Stimulated activated CD4-positive, alpha-beta T cell treated with anti-CD3 and anti-CD28 coated beads, TNF-alpha, amount 100 ng/mL, for 1 hour (primary cell): ENCODE measurements at places on chromosomes 4 and X.

DNA sequence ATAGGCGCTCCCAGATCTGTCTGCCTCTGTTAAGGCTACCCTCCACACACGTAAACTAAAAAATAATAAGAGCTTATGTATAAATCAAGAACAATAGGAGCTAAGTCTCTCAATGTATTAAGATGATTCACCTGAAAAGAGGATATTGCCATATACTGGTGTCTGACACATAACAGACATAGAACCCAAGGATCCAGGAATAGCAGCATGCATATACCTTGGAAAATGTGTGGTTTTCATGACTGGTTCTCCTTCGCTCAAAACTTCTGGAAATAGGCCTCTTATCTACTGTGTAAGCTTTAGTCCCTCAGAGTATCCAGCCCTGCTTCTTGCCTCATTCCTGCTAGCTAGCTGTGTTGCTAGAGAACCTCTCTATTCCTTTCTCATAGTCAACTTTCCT is 203.7 kb upstream of the SLITRK2 start:
- no peak for DNase-seq

- no peak for DNase-seq
Observed at GRCh38 chr4:141548791-141549190, 87.6 kb upstream of the IL15 start.

GRCh38 chr4:76087007-76087769 is 12.7 kb downstream of the ART3 start:
- DNase-seq: no peak

- no peak for DNase-seq
Observed at GRCh38 chrX:9055354-9055753, 21.4 kb upstream of the FAM9B start.

DNA sequence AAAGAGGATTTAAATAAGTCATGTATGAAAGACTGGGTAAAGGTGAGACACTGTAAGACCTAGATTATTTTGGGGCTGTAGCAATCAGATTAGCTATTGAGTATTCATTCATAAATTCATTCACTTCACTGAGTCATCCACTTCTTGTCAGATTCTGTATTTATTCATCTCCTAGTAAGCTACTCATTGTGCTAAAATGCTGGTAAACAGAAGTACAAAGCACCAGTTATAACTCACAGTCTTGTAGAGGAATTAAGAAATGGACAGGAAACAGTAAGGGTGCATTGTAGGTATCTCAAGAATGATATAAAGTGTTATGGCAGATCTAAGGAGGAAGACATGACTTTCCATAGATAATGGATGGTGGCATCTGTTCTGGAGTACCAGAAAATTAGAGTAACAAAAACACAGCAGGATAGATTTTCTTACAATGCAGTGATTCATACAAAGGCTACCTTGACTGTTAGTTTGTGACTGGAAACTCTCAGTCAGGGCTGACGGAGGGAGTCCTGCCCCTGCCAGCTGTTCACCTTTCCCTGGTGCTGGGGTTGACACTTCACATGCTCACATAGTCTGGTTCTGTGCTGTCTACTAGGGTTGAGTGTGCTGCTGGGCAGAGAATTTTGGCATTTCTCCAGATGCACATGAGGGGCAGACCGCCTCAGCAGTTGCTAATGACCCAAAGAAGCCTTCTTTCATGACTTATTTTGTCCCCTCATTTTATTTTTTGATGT is 26.5 kb upstream of the HAND2 start:
- DNase-seq: no peak

DNA sequence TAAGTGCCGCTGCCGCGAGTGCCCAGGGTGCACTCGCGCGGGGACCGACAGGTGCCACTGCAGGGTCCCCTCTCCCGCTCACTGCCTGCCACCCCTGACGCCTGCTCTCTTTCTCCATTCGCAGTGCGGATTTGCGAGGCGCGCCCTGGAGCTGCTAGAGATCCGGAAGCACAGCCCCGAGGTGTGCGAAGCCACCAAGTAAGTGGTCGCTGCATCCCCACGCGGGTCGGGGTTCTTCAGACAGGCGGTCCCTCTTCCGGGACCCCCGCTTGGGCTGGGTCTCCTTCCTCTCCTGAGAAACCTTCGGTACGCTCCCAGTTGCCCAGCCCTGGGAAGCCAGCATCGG is 547 bp downstream of the GUCY1A1 start:
- no peak for DNase-seq

GRCh38 chrX:150337026-150337425 is 26.1 kb upstream of the MAMLD1 start:
- no peak for DNase-seq

- DNase-seq: no peak
Observed at GRCh38 chr4:187042251-187042650, 318.6 kb upstream of the FAT1 start.

DNA sequence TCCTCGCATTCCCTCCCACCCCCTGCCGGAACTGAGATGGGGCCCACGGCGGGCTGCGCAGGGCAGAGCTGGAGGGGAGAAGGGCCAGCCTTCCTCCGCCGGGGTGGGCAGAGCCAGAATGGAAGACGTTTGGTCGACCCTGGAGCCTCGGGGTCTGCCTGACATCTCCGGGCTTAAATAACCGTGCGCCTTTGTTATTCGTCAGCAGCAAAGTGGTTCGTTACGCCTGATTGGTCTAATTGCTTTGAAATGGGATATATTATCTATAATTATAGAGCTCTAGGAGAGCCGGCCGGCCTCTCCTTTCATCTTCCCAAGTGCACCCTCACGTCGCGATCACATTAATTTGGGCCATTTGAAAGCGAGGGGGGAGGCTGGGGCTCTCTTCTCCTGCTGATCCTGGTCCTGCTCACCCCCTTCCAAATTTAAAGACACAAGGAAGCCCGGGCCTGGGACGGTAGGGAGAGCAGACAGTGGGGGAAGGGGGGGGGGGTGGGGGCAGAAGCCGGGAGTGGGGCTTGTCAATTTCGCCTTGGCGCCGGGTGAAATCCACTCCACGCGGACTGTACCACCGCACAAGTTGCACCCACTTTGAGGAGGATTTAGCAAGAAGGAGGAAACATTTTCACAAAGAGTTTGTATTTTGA is 4.7 kb upstream of the MSX1 start:
- no peak for DNase-seq

GRCh38 chr4:95014068-95014467 is 256.3 kb downstream of the BMPR1B start:
- DNase-seq: no peak

GRCh38 chr4:152513078-152513477 is 22.8 kb downstream of the FBXW7 start:
- DNase-seq: no peak

- no peak for DNase-seq
Observed at GRCh38 chr4:86497131-86497530, 97.0 kb upstream of the PTPN13 start.
